ENCODE measurements at places on chromosomes 12 and 14.
A peak's percentile ranks its signal among the peaks of the same experiment; 100 is the strongest.

GRCh38 chr12:68865399-68866164, 57.6 kb downstream of the MDM2 start:
- DNase-seq: no peak

DNA sequence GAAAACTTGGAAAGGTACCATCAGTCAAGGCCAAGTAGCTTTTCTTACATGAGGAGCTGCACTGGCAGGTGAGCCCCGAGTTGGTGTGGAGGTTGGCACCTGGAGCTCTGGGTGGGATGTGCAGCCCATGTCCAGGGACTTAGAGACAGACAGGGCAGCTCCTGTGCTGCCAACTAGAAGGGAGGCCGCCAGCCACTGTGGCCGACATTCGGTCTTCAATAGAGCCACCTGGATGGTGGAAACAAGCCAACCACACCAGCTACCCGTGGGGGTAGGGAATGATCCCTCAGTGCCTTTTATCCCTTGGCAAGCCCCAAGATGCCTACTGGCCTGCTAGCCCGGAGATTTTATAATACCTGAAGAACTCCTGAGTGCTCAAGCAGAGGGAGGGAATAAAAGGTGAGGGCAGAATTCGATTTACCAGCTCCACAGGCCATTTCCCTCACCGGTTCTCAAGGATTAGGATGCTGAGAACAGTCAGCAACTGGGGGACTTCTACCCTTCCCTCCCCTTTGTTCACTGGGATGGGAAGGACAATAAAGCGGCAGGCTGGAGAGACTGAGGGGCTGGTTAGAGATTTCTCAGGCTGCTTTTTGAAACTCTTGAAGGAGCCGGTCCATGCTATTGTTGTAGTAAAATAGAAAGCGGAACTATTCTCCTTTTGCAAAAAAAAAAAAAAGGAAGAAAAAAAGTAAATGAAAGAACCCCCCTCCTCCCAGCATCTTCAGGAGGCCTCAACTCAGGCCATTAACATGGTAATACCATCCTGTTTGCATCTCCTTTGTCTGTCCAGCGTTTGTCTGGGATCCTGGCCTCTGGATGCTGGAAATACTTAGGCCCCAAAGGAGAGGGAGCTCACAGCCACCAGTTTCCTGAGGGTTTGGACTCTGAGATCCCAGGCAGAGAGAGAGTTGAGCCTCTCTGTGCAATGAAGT, 321.6 kb downstream of the ZFP36L1 start:
- DNase-seq: no peak

GRCh38 chr14:80536456-80536855, 325.2 kb upstream of the DIO2 start:
- DNase-seq: no peak

GRCh38 chr12:20368114-20368650, at the start of gene PDE3A:
TSS of gene PDE3A (plus strand) at chr12:20368537. CDS start at chr12:20369285, 748 bp downstream.
- DNase-seq: no peak

GRCh38 chr12:121839993-121840761, 18.5 kb downstream of the HPD start:
- DNase-seq: no peak

DNA sequence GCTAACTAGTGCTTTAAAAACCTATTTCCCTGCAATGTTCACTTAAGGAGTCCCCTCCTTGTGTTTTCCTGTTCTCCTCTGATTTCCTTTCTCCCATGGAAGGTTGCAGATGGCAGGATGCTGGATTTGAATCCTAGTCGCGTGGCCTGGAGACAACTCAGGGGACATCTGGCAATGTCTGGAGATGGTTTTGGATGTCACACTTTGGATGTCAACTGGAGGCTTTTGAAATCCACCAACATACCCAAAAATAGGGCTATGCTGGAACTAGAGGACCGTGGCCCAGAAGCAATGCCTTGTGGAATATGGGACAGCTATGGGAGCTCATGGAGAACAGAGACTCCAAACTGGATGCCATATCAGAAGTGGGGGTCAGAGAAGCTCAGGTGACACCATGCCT, 95.8 kb upstream of the NOS1 start:
- DNase-seq: no peak

GRCh38 chr12:79920421-79921238, 14.3 kb downstream of the PPP1R12A start:
- no peak for DNase-seq

DNA sequence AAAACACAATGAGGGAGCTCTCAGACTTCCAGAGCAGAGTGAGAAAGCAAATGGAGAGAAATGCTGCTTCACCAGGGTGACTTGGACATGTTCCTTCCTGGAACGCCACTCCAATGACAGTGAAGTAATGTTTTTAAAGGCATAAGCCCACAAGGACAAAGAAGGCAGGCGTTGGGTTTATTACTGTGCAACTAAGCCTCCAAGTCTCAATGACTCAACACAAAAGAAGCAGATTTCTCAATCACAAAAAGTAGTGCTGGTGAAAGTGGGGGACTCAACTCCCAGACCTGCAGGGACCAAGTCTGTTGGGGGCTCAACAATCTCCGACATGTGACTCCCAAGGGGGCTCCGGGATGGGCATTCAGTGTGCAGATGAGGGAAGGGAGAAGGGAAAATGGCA, 505.2 kb downstream of the BCL11B start:
- DNase-seq: no peak

DNA sequence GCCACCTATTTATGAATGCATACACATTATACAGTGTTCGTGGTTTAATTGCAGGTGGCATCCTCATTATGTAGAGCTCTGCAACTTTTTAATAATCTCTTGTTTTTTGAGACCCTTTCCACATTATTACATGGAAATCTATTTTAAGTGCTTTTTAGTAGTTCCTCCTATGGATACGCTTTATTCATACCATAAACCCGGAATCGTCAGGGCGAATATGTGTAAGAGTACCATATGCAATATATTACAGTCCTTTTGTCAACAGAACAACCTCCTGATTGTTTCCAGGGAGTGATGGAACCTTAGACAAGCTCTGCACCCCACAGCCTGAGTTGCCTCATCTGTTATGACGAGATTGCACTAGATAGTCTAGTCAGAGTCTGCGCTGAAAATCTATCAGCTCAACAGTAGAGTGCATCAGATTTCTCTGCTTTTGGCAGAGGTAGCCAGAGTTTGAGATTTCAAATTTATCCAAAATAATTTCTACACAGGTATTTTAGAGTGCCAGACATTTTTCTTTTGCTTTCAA, 33.6 kb downstream of the EID3 start:
- no peak for DNase-seq

- DNase-seq: no peak
Measured at GRCh38 chr12:122825773-122826724, 9.2 kb upstream of the HIP1R start.

GRCh38 chr12:1836854-1837421, 16.6 kb downstream of the LRTM2 start:
- no peak for DNase-seq

DNA sequence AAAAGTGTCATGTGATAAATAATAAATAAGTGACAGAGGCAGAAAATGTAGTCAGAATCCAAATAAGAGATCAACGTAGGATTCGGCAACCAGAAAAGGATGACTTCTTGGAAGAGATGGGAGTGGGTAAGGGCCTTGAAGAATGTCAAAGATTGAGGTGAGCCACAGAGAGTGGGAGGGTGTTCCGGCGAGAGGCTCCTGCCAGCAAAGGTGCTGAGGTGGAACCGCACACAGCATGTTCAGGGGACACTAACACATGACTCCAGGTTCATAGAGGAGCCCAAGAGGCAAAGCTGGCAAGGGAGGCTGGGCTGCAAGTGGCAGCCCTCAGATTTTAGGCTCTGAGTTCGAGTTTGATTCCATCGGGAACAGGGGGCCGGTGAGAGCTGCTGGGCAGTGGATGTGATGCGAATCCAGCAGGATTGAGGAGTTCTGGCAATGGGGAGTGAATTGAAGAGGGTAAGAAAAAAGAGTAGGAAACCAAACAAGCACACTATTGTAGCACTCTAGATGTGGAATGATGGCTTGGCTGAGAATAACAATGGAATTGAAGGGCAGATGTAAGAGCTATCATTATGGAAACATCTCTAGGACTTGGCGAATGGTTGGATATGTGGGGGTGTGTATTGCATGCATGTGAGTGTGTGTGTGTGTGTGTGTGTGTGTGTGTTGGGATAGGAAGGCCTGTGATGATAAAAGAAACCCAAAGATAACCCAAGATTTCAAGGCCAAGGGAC, 36.5 kb downstream of the LRRC74A start:
- no peak for DNase-seq

GRCh38 chr14:29339494-29340172, 573.0 kb downstream of the FOXG1 start:
- DNase-seq: no peak

DNA sequence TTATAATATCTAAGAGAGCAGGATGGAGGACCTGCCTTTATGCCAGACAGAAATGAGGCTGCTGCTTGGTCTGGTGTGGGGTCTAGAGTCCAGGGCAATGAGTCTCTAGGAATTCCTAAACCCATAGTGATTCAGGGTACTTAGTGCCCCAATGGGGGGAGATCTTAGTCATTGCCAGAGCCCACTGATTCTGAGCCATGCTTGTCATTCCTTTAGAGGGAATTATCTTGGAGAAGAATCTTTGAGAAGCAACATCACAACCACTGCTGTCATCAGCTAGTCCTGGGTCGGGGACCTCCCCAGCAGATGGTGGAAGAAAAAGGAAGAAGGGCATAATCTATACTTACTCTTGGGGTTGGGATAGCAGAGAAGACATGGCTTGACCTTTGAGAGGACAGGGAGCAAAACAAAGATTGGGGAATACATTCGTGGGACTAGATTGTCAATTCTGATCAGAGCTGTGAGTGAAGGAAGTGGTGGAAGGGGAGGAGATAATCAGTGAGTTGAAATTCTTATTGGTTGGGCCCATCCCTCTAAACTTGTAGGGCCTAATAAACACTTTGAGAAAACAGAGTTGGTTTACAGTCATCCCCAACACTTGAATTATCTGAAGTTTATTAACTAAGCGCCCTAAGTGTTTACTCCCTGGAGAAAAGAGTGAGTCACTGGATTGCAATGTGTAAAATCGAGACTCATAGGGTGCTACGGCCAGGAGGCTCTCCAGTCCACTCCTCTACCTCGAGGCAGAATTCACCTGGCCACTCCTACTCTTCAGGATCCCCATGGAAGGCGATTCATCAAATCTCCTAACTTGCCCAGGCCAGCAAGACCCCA, 3.0 kb upstream of the KRT3 start:
- no peak for DNase-seq

- DNase-seq: peak; percentile 52
Measured at GRCh38 chr12:117105902-117106301, 6.7 kb upstream of the TESC start.

DNA sequence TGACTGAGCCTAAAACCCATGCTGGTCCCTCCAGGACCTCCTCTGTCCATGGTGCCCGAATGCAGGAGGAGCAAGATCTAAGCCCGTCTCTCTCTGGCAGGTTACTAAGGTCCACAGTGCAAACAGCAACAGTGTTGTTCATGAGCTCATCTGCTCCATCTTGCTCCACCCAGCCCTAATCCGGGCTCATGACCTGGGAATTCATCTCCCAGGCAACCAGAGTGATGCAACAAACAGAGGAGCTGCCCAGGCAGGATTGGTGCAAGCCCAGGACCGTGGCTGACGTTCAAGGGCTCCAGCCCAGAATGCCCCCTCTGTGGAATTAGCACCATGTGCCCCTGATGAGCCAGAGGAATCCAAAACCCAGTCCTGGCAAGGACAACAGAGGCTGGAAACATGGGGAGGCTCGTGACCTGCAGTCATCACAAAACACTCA, 29.9 kb downstream of the HSPB8 start:
- DNase-seq: no peak

DNA sequence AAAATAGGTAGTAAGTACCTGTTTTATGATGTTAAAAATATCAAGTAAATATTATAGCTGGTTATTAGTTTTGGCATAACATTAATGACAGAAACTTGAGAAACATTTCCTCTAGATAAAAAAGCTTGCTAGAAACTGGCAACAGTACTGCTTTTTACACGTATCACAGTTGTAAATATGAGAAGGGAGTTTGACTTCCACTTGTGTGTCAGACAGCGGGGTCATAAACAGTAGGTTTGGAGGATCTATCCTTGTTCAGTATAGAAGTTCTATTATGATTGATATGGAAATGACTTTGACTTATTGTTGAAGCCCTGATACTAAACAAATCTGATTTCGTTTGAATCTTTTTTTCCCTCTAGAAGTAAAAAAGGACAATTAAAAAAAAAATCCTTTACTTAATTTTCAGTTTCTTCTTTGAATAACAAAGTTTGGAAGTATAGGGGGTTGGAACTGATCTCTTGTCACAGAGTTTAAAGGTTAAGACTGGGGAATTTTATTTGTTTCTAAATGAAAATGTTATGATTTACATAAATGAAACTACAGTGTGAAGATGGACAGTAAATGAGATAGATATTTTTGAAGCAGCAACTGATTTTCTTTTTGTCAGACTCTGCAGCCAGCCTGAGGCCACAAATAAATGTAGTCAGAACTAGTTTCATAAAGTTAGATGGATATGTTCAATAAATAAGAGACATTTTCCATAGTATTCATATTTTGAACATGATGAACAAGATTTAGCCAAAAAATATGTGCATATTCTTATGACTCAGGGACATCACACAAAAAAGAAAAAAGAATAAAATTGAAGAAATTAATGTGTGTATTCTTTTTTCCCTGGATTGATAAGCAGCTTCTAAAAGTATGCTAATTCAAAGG, 50.1 kb downstream of the WNK1 start:
- DNase-seq: no peak

DNA sequence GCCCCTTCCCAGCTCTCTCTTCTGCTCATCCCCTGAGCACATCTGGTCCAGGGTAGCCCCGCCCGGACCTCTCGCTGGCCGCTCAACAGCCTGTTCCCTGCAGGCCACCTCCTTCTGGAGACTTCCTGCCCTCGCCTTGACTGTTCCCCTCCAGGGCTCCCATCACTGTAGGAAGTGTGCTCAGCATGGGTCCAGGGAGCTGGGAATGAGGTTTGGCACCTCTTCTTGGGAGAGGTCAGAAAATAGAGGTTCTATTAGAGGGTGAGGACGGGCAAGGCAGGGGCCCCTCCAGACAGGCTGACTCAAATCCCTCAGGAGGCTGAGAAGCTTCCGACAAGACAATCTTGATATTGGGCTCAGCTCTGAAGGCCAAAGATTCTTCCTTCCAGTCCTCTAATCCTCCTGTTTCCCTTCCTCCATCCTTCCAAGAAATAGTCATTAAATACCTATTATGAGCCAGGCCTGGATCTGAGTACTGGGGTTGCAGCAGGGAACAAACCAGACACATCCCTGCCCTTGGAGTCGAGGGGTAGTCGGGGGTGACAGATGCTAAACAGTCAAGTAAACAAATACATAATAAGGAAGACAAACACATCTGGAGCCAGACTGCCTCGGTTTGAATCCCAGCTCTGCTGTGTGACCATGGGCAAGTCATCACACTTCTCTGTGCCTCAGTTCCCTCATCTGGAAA, 30.6 kb downstream of the CMKLR1 start:
- no peak for DNase-seq

DNA sequence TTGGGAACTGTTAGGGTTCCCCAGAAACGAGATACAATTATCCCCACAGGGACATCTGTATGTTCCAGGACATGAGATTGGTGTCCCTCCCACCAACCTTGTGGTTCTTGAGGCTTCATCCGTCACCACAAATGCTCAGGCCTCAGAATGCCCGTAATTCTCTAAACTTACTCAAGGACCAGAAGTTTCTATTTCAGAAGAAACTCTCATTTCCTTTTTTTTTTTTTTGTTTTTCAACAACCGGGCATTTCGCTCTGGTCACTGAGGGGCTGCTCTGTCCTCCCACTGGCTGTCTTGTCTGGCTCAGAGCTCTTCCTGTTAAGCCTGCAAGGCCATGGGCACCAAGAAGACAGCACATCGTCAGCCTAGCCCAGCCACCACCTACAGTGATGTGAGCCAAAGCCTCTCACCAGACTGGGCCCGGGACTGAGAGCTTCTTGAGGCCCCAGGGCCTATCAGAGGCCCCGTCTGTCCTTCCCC, 36.2 kb downstream of the VDR start:
- no peak for DNase-seq

- no peak for DNase-seq
Measured at GRCh38 chr12:4261655-4262054, 11.9 kb upstream of the CCND2 start.
